ENCODE measurements at places on chromosomes 11 and 22. TPM values are rescaled to one million over a fixed set of nuclear protein-coding genes. Genes with fewer than 3 reads are reported as not detected.

Gene OR52H1
- 0.09 TPM for total RNA-seq

Gene PATE4
- not detected for total RNA-seq

Gene NAALADL1
- 12.8 TPM for total RNA-seq

Gene ESAM
- 9.3 TPM for total RNA-seq

Gene POTEH
- not detected for total RNA-seq

Gene SLC22A12
- total RNA-seq, result not detected

Gene DEUP1
- total RNA-seq, result not detected

Gene SUSD2
- total RNA-seq, result 0.43 TPM

Gene TSG101
- 69.8 TPM for total RNA-seq

Gene KRTAP5-8
- not detected for total RNA-seq

Gene TSPAN32
- total RNA-seq, result not detected

Gene GLYATL1
- not detected for total RNA-seq
